H7 (cell line): ENCODE measurements at places on chromosomes 12 and 14. TPM values are rescaled to one million over a fixed set of nuclear protein-coding genes. Genes with fewer than 3 reads are reported as not detected.

DNA sequence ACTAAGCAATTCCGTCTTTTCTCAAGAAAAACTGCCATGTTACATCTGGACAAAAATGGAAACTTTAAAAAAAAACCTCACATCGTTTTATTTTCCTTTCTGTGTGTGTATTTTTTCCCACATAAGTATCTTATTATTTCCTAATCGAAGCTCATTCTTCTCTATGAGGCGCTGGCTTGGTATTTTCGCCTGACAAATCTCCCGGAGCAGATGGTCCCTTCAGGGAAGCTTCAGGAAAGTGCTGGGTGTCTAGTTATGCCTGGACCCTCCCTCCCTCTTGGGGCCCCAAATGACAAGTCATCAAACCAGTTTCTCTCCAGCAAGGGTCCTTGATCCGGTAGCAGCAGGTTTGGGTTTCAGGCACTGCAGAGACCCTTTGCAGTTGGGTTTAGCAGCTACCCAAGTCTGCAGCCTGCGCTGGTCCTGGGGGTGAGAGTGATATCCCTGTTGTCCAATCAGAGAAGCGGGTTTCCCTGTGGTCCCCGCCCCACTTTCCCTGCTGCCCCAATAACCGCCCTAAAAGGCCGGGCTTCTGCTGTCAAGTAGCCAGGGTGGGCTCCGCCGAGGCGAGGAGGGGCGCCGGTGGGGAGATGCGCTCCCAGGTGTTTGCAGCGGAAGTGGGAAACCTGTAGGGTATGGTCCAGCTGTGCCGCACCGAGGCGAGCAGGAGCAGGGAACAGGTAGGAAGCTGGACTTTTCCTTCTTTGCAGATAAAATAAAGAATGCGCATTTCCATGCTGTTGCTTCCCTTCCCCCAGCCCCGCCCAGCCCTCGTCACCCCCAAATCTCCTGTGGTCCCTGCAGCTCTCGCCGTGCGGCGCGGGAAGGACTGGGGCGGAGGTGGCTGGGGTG is at the start of gene CNTN1:
Gene CNTN1 (plus strand): TSS at position 527 of the 852 bp plus-strand sequence.
- peak; percentile 95 for DNase-seq

GRCh38 chr12:23055004-23055403 is 430.0 kb downstream of the ETNK1 start:
- DNase-seq: peak; percentile 13

- DNase-seq: no peak
Measured at GRCh38 chr12:119673634-119674033, 5.7 kb downstream of the PRKAB1 start.

DNA sequence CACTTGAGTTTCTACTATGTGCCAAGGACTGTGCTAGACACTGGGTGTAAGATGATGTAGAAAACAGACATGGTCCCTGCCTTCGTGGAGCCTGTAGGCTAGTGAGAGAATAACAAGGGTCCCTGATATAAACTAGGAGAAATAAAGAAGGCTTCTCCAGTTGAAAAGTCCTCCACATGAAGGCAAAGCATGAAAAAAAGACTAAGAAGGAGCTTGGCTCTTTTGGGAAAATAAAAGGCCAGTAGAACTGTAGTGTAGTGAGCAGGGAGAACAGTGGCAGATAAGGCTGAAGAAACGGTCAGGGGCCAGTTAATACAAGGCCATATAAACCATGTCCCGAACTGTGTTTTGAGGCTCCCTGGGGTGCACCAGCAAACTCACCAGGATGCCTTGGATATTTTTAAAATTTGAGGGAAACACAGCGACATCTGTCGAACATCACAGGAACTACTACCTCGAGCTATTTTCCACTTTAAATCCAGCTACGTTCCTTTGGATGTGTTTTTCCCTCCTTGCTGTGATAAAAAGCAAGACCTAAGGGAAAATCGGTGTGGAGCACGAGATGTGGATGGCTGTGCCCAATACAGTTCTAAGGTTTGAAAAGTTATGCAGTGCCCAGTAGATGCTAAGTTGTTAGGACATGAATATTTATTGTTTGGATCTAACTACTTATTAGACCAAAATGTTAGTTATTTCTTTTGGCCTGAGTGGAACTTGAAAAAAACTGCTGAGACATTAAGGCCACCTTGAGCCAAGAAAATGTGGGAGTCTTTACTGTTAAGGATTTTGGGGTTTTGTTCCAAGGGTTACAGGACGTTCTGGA is 8.5 kb upstream of the CFL2 start:
- DNase-seq: peak; percentile 81

GRCh38 chr14:55388160-55388559 is 23.5 kb downstream of the ATG14 start:
- no peak for DNase-seq

DNA sequence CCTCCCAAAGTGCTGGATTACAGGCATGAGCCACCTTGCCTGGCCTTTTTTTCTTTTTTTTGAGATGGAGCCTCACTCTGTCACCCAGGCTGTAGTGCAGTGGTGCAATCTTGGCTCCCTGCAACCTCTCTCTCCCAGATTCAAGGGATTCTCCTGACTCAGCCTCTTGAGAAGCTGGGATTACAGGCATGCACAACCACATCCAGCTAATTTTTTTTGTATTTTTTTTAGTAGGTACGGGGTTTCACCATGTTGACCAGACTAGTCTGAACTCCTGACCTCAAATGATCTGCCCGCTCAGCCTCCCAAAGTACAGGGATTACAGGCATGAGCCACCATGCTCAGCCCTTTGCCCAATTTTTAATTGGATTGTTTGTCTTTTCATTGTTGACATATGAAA is 58.0 kb downstream of the SINHCAF start:
- no peak for DNase-seq

- DNase-seq: no peak
Measured at GRCh38 chr12:91667694-91668093, 478.0 kb downstream of the BTG1 start.

DNA sequence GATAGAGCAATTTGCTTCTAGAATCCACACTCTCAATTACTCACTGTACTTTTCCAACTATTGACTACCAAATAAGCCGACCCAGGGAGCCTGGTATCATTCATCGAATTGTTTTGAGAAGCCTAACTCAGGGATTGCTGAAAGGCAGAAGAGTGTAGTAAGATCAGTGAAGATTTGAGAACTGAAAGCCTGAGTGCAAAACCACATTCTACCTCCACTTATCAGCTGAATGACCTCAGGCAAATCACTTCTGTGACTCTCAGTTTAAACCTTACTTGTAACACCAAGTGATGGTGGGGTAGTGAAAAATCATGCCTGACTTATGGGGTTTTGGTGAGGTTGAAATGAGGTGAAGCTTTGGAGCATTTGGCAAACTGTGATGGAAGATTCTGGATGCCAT is 126.1 kb upstream of the MAX start:
- no peak for DNase-seq

DNA sequence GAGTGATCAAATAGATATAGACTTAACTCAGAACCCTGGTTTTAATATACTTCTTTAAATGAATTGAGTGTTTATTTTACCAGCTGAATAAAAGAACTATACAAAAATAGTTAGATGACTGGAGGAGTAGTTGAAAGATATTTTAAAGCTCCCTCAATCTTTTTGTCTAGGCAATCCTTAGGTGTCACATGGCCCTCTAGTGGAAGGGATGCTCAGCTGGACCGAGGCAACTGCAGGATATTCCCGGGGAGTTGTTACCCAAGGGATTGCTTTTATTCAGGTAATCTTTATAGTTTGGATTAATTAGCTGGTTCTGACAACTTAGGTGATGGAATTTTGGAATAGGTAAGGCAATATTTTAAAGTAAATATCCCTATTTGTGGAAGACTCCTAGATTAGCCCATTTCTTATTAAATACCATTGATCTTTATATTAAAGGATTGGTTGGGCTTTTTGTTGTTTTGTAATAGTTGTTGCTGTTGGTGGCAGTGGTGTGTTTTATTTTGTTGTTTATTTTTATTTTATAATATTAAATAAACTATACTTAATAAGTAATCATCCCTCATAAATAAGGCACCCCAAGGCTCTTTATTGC is 57.1 kb downstream of the ZDHHC17 start:
- peak; percentile 39 for DNase-seq

- DNase-seq: no peak
Measured at GRCh38 chr14:100891501-100892445, 11.7 kb downstream of the RTL1 start.

DNA sequence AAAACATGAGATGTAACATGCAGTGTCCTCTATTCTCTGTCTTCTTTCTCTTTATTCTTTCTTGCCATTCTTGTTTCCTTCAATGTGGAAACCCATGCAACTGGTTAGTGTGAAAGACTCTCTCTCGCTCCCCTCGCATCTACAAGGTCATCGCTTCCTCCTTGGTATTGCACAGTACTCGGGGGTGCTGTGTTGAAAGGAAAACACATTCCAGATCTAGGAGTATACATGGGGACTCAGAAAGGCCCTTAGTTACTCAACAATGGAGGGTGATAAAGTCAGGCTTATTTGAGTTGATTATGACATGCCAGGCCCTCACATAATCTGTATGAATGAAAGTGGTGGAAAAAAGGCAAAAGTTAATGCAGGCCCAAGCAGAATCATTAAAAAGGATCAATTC is 75.5 kb upstream of the OVCH1 start:
- no peak for DNase-seq

DNA sequence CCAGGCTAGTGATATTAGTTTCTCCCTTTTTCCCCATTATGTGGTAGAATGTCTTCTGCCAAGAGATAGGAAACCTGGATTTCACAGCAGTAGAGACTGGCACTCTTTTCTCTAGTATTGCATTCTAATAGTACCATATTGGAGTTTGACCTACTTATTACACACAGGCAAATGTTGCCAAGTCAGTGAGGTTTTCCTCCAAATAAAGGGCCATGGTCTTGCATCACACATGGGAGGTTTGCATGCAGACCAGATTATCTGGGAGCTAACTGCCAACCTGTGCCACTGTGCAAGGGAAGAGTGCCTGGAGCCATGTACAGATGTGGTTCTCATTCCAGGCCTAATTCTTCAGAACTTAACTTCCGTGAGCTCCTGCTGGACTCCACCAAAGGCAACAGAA is 113.3 kb downstream of the ANO6 start:
- no peak for DNase-seq

Gene C1R
- total RNA-seq: 1.1 and 8.2 TPM in 2 replicates
